EH (cell line): ENCODE measurements at places on chromosomes 1 and 21.

GRCh38 chr1:55257958-55258357 lies 42.8 kb upstream of the USP24 start:
- peak; percentile 22 for DNase-seq

DNA sequence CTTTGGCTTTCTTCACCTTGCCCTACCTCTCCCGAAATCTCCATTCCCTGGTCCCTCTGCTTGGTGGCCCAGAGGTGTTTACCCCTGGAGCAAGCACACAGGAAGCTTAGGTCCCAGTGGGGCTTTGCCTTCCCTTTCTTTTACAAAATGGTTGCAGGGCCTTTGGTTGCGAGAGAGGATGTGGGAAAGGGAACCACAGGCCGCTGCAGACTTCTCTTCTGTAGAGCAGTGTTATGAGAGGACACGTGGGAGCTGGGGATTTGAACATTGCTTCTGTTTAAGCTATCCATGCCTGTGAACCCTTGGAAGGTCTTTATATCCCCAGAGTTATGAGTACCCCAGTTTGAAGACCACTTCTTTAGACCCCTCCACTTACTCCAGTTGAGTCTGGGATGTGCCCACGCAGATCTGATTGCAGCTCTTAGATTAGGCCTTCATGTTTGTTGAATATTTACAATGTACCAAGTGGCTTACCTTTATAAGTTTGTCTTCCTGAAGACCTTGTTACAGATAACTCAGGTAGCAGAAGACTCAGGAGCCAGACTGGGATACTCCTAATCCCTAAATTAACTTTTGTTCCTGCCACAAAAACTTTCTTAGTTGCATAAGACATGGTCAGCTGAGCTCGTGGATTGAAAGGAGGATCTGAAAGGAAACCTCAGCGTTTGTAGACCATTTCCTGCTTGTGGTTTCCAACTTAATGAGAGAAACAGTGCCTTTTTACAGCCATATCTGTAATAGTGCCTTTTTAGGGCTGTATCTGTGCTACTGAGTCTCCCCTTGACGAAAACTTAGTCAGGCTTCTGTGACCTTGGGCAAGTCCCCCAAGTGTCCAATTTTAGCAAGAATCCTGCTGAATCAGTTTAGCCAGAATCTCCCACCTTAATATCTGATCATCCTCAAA lies 21.9 kb upstream of the IVNS1ABP start:
- DNase-seq: peak; percentile 53

GRCh38 chr1:40273547-40274166 lies 15.6 kb downstream of the ZMPSTE24 start:
- DNase-seq: no peak

DNA sequence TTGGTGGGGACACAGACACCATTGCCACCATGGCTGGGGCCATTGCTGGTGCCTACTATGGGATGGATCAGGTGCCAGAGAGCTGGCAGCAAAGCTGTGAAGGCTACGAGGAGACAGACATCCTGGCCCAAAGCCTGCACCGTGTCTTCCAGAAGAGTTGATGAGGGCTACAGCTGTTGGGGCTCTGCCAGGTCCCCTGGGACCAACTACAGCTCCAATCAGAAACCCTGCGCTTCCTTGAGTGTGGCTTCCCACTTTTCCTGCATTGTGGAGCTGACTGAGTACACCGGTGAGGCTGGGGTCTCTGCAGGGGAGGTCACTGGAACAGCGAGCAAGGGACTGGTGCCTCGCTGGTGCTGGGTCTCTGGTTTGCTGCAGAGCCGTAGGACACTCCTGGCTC lies 4.5 kb downstream of the ADPRS start:
- no peak for DNase-seq

GRCh38 chr21:35510957-35511695 lies 462.0 kb upstream of the RUNX1 start:
- DNase-seq: peak; percentile 57

GRCh38 chr1:167137332-167137781 lies 43.5 kb downstream of the STYXL2 start:
- DNase-seq: no peak

DNA sequence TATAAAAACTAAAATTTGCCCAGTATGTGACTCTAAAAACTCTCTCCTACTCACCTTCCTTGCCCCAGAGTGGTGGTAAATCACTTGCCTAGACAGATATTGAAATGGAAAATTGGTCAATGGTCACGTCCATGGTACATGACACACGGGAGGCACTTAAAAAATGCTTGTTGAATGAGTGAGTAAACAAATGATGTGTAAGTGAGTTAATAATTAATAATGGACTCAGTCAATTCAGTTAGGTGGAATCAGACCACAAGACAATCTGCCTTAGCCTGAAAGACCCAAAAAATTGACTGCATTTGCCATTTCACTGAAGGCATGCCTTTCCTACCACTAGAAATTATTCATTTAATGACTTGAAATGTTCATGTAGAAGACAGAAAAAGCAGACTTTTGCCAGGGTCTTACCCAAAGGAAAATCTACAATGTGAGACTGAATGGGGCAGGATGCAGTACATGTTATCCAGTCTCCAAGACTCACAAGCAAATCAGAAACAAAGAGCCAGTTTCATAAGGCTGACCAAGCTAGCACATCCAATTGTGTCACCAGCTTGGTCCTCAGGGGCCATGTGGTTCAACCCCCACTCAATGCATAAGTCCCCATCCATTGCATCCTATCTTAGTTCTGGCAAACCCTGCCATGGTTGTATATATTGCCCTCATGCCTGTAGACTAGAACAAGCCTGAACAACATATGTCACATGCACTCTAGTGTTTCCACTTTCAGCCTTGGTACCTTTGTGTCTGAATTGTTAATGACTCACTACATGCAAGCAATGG lies 73.6 kb downstream of the TBX15 start:
- DNase-seq: no peak

DNA sequence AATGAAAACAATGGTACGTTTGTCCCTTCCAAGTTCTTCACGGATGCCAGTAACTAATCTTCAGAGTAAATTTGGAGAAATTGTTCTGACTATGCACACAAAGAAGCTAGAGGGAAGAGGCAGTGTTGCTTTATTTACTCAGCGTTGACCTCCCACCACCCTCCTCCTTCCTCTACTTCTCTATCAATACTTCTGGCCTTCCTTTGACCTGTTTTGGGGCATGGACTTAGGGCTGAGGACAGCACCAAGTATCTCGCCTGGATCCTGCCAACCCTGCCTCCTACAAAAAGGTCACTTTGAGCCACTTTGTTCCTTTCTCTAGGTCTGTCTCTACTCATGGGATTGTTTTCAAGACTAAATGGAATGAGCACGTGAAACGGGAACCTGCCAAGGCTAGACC lies 282.6 kb downstream of the DSCAM start:
- DNase-seq: no peak

DNA sequence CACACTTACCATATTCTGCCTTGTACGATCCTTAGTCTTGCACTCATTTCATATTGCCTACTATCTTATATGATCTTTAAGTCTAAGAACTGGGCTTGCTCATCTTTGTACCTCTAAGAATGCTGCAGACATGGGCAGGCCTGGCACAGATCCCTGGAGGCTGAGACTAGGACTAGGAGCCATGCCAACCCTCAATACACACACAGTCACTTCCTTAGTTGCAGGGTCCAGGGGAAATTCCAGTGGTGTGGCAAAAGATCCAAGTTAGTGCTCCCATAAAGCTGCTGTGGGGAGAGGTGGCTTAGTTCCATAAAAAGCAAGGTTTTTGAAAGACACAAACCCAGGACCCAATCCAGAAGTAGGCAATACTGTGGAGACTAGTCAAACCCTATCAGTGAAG lies 59.9 kb downstream of the CYYR1 start:
- peak; percentile 59 for DNase-seq

DNA sequence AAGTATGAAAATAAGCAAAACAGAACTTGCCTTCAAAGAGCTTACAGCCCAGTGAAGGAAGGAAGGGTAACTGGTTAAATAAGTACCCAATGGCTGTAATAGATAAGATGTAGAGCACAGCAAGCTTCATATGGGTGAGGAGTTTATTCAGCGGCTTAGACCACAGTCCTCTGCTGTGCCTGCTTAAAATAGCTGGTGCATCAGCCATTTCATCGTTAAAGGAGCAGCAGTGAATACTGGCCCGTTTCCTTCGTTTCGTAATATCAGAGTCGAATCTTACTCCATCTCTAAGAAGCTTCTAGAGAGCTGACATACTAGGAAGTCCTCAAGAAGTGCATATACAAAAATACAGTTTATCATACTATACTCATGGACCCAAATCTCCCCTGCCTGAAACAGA lies 286.5 kb downstream of the NFIA start:
- no peak for DNase-seq

DNA sequence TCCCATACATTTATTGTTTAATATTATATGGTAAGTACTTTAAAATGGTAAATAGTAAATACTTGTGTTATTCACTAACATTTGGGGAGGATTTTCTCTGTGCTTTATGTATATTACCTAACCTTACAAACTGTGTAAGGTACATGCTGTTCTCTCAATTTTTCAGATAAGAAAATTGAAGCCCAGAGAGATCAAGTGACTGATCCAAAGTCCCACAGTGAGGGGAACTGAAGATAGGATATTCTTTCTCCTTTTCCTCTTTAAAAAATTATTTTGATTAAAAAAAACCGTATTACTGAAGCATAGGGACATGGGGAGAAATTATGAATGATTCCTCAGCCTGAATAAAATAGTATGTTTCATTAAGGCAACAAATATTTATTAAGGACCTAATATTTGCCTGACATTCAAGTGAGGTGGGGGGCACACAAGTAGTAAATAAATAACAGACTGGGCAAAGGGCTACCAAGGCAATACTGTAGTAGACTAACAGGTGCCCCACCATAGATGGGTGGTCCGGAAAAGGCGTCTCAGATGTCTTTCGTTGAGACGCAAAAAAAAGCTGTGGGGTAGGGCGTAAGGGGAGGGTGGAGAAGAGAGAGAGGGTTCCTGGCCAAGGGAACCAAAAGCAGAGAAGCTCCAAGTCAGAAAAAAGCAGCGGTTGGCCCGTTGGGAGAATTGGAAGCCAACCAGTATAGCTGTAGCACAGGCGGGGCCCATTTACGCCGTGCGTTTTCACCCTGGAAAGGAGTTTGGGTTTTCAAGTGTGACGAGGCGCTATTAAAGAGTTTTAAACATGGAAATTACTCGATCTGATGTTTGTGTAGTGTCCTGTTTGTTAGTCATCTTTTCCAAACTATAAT lies 944 bp upstream of the AGO3 start:
- DNase-seq: peak; percentile 64

DNA sequence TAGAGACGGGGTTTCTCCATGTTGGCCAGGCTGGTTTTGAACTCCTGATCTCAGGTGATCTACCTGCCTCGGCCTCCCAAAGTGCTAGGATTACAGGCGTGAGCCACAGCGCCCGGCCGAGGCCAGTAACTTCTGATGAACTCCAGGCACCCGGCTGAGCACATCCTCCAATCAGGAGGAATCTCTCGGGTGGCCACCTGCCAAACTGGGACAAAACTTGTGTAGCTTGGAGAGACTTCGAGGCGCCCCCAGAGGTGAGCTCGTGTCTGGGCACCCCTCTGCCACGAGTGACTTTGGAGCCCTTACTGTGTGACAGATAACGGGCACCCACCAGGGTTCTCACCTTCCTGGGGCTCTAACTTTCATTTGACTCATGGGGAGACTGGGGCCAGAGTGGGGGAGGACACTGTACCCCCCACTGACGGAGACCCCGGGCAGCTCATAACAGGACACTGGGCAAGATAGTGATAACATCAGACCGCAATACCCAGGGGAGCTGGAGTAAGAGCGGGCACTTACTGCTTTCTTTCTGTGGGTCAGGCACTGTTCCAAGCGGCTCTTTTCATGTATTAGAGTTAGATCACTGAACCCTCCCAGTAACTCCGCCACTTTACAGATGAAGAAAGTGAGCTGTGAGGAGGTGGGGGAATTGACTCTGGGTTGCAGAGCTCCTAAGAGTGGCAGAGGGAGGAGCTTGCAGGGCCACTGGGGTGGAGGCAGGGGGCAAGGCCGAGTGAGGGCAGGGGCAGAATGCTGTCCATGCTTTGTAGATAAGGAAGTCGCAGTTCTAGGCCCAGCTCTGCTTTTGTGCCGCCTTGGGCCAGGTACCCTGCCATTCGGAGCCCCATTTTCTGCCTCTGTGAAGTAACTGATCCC lies 1.9 kb upstream of the PADI2 start:
- DNase-seq: no peak

DNA sequence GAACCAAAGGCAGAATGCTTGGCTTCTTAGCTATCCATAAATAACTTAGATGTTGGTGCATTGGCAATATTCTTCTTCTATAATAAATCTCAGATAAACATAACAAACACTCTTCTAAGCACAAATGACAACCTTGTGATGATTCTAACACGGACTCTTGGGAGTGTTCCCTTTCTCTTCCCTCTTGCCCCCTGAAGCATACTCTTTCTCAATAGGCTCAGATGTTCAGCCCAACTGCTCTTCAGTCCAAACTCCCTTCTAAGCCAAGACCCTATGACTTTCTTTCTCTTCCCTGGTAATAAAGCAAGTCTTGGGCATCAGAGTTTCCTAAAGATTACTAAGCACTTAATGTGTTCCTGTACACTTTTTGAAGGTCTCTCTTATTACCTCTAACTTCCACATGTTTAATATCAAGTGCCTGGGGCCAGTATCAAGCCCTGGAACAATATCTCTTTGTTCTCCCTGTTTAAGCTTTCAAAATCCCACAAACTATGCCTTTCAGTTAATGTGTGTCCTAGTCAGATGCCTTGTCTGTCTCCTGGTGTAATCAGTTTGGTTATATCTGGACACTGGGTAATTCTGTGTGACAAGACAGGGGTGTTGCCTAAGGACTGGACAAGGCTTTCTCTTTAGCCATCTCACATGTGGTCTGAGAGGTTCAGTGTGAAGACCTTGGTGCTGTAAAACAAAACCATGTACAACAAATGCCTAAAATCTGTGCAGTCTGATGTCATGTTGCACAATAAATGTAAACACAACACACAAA lies 92.9 kb upstream of the IVNS1ABP start:
- DNase-seq: peak; percentile 30

DNA sequence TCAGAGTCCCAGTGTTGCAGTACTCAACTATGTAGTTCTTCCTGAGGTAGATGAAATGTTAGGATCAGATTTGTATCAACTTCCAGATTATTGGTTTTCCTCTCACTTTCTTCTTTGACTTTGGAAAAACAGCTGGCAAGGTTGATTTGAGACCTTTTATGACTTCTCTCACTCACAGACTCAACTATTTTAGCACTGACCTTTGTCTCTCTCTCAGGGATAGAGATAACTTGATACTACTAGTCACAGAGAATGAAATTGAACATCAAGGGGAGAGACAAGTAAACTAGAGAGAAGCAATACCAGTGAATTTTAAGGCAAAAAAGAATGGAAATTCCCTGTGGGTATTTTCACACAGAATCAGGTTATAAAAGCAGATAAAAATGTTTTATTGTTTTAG lies 159.7 kb upstream of the B3GALT2 start:
- no peak for DNase-seq

- no peak for DNase-seq
These were observed 74.3 kb upstream of the EDN2 start for GRCh38 chr1:41558761-41559171.

- peak; percentile 82 for DNase-seq
These were observed 273.1 kb upstream of the SNX7 start for GRCh38 chr1:98388441-98388840.

GRCh38 chr21:33302055-33302454 lies 22.7 kb upstream of the IFNAR1 start:
- no peak for DNase-seq
